ENCODE measurements at places on chromosomes 13 and 19.

GRCh38 chr19:19321141-19321577 is 530 bp downstream of the MAU2 start:
- DNase-seq: no peak

GRCh38 chr13:94140511-94140910 is 339.0 kb downstream of the DCT start:
- no peak for DNase-seq

GRCh38 chr19:4547303-4548237 is 7.7 kb upstream of the LRG1 start:
- DNase-seq: no peak

- DNase-seq: peak; percentile 17
Observed at GRCh38 chr19:50906217-50906616, 5.0 kb downstream of the KLK4 start.

- no peak for DNase-seq
Observed at GRCh38 chr19:5349041-5349440, 8.4 kb upstream of the PTPRS start.

- DNase-seq: no peak
Observed at GRCh38 chr13:97141564-97142005, 80.5 kb upstream of the MBNL2 start.

- DNase-seq: peak; percentile 40
Observed at GRCh38 chr19:42386974-42387707, 3.0 kb downstream of the CNFN start.

DNA sequence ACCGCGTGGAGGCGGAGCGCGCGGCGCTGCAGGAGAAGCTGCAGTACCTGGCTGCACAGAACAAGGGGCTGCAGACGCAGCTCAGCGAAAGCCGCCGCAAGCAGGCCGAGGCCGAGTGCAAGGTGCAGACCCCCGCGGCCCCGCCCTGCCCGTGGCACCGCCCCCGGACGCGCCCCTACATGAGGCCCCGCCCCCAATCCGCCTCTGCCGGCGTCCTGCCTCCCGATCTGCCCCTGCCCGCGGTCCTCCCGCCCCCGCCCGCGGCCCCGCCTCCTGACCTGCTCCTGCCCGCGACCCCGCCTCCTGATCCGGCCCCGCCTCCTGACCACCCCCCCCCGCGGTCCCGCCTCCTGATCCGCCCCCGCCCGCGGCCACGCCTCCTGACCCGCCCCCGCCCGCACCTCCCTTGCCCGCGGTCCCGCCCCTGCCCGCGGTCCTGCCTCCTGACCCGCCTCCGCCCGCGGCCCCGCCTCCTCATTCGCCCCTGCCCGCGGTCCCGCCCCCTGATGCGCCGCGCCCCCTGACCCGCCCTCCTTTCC is 11.7 kb downstream of the PRR36 start:
- peak; percentile 41 for DNase-seq

DNA sequence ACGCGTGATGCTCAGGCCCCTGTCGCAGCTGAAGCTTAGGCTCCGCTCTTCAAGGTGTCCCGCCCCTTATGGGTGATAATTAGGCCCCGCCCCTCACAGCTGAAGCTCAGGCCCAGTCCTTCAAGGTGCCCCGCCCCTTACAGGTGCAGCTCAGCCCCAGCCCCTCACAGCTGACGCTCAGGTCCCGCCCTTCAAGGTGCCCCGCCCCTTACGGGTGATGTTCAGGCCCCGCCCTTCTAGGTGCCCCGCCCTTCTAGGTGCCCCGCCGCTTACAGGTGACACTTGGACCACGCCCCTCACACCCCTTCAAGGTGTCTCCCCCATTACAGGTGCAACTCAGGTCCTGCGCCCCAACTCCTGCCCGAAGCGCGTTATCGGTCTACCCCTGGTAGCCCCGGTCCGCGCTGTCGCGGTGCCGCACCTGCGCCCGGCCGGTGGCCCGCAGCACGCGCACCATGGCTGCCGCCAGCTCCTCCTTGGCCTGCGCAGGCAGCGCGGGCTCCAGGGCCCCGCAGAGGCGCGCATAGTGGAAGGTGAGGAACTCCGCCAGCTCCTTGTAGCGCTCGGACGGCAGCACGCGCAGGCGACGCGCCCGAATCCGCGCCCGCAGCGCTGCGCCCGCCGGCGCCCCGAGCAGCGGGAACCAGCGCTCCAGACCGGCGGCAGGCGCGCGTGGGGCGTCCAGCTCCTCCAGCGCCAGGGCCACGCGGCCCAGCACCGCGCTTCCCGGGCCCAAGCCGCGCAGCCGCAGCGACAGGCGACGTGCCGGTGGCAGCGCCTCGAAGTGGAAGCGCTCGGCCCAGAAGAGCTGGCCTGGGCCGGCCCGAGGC is 7.3 kb downstream of the RASAL3 start:
- DNase-seq: no peak

DNA sequence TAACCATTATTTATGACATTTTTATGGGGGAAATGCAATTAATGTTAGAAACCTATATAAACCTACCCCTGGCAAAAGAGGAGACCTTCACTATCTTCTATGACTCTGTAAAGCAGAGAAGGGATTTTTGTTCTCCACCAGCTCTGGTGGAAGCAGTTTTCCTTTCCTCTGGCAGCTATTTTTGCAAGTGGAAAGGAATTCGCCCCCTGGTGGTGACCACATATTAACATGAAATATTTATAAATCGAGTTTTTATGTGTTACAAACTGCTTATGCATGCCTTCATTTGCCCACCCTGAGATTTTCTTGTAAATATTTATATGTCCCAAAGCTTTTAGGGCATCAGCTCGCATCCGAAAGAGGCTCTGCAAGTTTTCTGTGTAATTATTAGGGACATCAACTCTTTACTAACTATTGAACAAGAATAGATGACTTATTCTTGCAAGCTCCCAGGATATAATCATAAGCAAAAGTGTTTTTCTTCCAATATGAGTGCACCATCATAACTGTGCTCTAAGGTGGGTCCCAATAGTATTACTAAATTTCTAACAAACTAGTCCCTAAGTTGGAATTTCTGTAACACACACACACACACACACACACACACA is 62.4 kb downstream of the SERTM1 start:
- peak; percentile 2 for DNase-seq

GRCh38 chr19:20482721-20483120 is 82.9 kb downstream of the ZNF737 start:
- no peak for DNase-seq

- DNase-seq: no peak
Observed at GRCh38 chr13:105672881-105673280, 862.6 kb downstream of the EFNB2 start.

- DNase-seq: no peak
Observed at GRCh38 chr13:51311231-51311630, 28.3 kb upstream of the SERPINE3 start.

DNA sequence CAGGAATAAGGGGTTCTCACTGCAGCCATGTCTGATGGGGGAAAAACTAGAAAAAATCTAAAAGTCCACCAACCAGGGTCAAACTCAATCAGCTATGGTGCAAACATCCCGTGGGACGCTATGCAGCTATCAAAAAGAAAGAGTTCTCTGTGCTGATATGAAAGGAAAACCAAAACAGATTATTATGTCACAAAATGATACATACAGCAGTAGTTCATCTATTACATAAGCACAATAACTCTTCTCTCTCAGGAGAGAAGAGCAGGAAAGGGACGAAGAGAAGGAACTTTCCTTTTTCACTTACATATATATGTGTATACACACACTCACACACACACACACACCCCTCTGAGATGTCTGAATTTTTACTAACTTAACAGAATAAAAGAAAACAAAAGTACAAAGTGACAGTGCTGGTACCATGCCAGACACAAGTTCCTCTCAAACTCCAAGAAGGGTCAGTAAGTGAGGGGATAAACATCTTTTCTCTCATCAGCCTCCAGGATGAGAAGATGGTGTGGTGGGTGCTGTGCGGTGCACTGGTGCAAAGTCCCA is 2.9 kb upstream of the FKRP start:
- no peak for DNase-seq

DNA sequence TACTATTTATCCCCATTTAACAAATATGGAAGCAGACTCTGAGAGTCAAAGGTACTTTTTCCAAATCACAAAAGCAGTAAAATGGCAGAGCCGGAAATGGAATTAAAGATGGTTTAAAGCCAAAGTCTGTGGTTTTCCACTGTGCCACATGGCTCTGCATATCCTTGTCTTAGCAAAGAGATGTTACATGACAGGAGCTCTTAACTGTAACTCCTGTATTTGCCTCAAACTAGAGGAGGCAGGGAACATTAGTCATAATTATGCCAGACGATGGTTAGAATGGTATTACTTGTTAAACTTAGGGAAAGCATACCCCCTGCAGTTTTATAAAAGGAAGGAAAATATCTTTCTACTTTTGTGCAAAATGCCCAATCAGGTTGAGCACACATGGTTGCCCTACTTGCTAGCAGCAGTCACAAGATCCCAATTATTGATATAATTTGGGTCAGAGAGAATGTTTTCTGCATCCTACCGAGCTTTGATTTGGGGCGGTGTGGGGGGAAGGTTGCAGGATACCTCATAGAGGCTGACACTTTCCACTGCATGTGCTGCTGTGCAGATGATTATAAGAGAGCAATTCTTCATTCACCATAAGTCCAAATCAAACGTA is 42.0 kb upstream of the MAB21L1 start:
- no peak for DNase-seq

- peak; percentile 69 for DNase-seq
Observed at GRCh38 chr19:54464630-54465425, 1.2 kb upstream of the LENG9 start.

GRCh38 chr19:19552798-19553197 is 14.7 kb downstream of the CILP2 start:
- no peak for DNase-seq

GRCh38 chr19:10832939-10833296 is 3.1 kb downstream of the TMED1 start:
- no peak for DNase-seq

GRCh38 chr19:46411925-46412649 is 1.3 kb downstream of the CCDC8 start:
- DNase-seq: no peak

DNA sequence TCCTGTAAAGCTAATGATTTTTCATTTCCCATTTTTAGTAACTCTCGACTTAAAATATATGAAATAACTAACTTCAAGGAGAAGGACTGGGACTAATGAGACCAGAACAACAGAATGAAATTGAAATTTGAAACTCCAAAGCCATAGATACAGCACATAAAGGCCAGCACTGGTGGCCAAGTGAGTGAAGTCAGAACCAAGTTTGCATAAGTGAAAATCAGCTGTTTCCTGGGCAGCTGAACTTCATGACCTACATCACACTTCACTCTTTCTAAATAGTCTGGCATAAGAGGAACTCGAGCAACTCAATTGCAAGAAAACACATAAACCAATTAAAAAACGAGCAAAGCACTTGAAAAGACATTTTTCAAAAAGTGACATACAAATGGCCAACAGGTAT is 84.5 kb downstream of the DCLK1 start:
- no peak for DNase-seq

- no peak for DNase-seq
Observed at GRCh38 chr19:6970443-6970842, 50.8 kb downstream of the MBD3L2B start.

DNA sequence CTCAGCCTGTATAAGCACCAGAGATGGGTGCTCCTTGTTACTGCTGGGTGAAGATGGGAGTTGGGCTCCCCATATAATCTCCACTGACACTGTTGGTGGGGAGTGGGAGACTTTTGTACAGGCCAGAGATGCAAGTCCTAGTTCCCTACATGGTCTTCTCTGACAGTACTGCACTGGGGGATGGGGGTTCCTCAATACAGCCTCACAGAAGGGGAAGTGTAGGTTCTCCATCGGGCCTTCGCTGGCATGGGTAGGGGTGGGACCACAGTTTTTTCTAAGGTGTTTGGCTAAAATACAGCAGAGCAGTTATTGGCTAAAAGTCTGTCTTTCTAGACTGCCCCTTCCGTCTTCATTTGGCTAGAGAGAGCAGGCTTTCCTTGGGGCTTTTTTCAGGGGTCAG is 167.2 kb upstream of the SERP2 start:
- no peak for DNase-seq

DNA sequence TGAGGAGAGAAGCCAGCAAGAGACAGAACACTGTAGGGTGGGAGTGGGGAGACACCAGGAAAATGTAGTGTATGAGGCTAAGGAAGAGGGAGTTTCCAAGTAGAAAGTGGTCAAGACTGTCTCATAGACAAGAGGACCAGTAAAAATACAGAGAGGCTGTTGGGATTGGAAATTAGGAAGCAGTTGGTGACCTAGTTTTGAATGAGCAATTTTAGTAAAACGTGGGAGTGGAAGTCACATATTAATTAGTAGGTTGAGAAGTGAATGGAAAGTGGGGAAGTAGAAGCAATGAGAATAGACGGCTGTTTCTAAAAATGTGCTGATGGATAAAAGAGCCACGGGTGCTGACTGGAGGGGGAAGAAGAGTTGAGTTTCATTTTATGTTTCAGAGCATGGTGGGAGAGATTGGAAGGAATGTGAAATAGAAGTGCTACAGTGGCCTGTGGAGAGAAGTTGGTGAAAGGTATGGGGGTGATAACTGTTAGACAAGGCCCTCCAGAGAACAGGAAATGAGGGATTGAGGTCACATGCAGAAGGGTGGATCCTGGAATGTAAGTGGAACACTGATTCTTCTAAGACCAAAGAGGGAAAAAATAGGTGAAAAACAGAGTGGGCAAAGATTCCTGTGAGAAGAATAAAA is 247.3 kb downstream of the MTUS2 start:
- DNase-seq: no peak

DNA sequence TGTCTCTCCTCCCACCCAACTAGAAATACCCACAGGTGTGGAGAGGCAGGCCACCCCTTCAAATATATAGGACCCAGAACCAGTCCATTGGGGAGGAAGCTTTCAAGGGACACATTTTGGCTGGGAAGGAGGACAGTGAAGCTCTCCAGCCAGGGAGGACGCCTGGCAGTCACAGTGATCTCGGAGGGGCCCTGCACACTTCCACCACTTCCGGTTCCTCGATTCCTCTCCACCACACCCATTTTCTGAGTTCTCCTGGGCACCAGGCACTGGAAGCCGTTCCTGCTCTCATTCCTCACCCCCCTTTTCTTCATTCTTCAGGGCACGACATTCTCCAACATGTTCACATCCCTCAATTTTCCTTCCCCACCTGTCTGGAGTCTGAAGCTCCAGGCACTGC is 30.4 kb upstream of the CEACAM21 start:
- DNase-seq: no peak

DNA sequence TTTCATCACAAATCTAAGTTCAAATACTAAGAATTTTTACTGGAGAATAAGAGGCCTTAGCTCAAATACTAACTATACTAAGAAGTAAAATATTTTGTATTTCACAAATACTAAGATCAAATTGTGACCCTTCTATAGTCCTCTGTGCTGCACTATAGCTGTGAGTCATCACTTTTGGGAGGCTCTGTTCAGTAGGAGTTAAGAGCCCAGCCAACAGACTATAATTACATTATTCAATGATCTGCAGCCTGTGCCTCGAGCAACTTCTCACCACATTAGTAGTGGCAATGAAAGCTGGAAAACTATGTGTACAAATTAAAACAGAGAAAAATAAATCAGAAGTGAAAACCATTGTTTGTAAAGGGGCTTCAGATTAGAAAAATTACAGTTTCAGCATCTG is 147.3 kb upstream of the GPC6 start:
- DNase-seq: no peak
